Activated T-cell treated with anti-CD3 and anti-CD28 coated beads for 48 hours (primary cell): ENCODE measurements at places on chromosomes 5 and 9.

DNA sequence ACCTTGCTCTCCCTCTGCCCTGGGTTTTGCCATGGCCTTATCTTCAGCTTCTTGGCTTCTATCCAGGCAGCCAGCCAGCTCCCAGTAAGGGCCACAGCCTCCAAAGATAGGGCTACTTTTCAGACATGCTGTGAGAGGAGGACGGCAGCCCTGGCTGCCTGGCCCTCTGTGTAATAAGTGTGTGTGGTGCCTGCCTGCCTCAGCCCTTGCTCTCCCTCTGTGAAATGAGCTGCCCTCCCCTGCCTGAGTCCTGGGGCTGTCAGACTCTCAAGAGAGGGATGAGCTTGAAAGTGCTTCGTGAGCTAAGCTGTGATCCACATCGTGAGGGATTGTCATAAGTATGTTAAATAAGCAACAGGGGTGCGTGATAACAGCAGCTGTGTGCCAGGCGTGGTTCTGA is 8.1 kb downstream of the NDST1 start:
- no peak for DNase-seq

DNA sequence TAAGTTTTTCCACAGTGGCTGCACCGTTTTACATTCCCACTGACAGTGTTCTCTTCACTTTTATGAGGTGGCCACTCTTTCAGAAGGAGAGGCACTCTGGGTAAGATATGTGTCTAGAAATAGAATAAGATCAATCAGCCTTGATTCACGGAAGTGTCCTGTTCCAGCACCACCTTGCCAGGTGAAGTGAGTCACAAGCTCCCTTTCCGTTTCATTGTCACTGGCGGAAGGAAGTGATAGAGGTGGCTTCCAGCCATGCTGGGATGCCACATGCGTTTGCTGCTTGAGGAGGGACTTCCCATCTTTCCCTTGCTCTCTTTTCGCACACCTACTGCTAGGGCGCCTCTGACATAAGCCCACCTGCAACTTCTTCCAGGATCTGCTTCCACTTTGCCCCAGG is 217.1 kb downstream of the PIK3R1 start:
- no peak for DNase-seq

- no peak for DNase-seq
Measured at GRCh38 chr9:135229701-135230385, 142.4 kb downstream of the OLFM1 start.

GRCh38 chr5:18771097-18771610 is 1136.9 kb downstream of the TAF11L14 start:
- DNase-seq, result no peak

DNA sequence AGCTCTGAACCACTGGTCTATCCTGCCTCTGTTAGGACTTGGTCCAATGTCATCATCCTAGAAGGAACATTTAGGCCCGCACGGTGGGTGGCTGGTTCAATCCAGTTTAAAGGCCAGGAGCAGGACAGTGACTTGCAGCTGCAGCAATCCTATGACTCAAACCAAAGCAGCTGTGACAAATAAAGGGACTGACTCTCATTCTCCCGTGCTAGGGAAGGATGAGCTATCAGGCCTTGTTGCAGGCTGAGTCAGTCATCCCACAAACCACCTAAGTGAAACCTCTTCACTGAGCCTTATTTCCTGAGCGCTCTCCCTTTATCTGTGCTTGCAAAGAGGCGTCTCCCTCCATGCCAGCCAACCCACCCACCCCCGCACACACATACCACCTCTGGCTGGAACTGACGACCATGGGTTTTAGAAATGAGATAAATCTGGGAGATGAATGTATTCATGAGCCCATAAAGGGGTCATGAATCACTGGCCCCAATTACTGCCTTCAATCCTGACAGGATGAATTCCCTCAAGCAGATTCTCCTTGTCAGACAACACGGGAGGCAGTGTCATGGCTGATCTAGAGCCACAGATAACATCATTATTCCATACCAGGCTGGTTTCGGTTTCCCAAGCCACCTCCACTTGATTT is 93.4 kb downstream of the KCNIP1 start:
- DNase-seq, result peak; percentile 51

- DNase-seq, result no peak
Measured at GRCh38 chr9:34001298-34001697, 47.4 kb downstream of the UBAP2 start.

- DNase-seq, result no peak
Measured at GRCh38 chr5:126686451-126687126, 85.8 kb downstream of the PHAX start.
